ENCODE measurements at places on chromosomes 12 and 14.

DNA sequence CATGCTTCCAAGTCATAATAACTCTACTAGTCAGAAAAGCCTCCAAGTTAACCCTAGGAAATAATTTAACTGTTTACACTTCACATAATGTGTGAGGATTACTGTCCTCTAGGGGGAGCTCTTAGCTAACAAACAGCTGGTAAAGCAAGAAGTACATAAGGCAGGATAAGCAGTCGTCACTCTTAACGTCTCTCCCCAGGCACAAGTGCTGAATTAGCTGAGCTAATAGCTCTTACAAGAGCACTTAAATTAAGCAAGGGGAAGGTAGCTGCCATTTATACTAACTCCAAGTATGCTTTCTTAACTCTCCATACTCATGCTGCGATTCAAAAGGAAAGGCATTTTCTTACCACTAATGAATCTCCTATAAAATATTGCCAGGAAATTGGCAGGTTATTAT lies 79.3 kb upstream of the TSPAN11 start:
- no peak for DNase-seq

GRCh38 chr14:85468816-85469215 lies 61.1 kb upstream of the FLRT2 start:
- no peak for DNase-seq

GRCh38 chr12:122813310-122813713 lies 21.9 kb upstream of the HIP1R start:
- no peak for DNase-seq

- DNase-seq, result no peak
Observed at GRCh38 chr14:77356899-77357298, 20.0 kb downstream of the TMED8 start.

- no peak for DNase-seq
Observed at GRCh38 chr12:89470741-89471509, 53.7 kb downstream of the GALNT4 start.
